ENCODE measurements at places on chromosomes 12 and 14.

DNA sequence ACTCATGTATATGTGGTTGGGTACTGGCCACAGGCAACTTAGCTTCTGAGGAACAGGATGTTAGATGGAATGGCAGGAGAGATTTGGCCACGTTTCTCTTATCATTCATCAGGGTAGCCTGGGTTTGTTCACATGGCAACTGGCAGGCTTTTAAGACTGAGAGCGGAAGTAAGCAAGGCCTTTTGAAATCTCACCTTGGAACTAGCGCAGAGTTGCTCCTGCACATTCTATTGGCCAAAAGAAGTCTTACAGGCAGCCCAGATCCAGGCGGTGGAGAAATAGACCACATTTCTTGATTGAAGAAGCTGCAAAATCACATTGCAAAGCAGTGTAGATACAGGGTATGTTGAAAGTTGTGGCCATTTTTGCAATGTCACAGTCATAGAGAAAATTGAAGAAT lies 3.7 kb downstream of the CLEC4A start:
- DNase-seq, result no peak

GRCh38 chr14:95206534-95206933 lies 49.2 kb upstream of the DICER1 start:
- no peak for DNase-seq

DNA sequence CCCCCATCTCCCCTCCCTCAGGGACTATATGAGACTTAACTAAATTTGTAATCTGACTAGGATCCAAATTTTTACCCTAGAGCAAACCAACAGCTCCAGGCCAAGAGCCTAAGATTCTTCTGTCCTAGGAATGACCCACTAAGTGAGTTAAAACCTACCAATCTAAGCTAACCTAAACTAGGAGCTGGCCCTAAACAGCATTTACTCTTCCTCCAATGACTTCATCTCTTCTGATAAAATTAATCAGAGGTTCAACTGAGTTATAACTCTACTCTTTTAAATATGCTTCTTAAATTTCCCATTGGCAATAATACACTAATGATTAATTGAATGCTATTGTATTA lies 39.9 kb upstream of the TMPO start:
- no peak for DNase-seq

DNA sequence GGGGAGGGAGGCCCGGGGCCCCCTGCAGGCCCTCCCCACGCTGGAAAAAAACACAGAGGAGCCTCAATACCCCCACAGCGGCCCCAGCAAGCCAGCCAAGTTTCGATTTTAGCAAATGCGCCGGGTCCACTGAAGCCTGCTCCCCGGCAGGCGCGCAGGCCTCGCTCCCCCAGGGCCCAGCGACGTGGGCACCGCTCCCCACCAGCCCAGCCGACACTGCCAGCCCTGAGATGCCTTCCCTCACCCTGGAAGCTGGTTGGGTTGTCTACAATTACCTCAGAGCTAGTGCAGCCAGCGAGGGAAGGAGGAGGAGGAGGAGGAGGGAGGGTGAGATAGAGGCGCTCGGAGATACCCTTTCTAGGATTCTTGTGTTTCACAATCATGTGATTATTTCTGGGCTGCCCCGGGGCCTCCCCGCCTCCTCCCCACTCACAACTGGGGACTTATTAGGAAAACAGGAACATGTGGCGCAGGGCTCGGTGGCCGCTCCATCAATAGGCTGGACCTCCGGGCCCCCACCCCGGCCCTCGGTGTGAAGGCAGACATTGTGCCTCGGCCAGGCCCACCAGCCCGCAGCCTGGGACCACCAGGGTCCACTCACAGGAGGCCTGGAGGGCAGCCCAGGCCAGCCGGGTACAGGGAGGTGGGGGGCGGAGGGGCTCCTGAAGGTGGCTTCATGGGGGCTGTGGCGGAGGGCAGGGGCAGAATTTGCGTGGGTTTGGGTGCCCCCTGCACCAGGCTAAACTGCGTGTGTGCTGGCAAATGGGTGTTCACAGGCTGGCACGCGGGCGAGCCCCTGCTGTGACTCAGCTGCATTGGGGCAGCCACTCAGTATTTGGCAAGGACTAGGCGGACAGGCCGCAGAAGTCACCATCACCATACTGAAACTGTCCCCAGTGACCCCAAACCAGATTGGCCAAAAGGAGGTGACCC lies 109.9 kb downstream of the NCOR2 start:
- DNase-seq, result no peak

GRCh38 chr12:51839310-51839947 lies 9.1 kb downstream of the FIGNL2 start:
- DNase-seq, result no peak

DNA sequence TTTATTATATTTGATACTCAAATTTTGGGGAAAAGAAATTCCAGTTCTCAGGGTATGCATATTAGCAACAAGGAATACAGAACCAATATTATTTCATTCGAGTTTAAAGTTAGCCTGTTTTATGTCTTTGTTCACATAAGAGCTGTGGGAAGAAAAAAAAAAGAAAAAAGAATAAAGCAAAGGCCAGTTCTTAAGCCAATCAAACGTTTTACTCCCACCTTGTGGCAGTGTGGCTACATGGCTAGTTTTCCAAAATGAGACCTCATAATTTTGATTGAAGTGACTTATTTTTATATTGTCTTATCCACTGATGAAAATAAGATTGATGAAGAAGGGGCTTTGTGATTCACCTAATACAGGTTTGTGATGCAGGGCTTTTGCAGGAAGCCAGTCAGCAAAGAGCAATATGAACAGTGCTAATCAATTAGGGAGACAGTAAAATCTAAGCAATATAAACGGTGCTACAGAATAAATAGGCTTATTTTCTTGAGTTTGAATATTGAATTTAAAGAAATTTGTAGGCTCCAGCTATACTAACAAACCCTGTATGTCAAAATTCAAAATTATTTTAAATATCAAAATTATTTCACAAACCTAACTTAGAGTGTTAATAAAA lies 624.1 kb upstream of the FOXG1 start:
- DNase-seq, result no peak

- no peak for DNase-seq
Measured at GRCh38 chr12:113879658-113880057, 86.5 kb downstream of the RBM19 start.

GRCh38 chr12:108989376-108989775 lies 31.5 kb downstream of the SVOP start:
- no peak for DNase-seq

- no peak for DNase-seq
Measured at GRCh38 chr12:1808798-1809480, 11.4 kb upstream of the LRTM2 start.

GRCh38 chr14:31075144-31075543 lies 49.0 kb upstream of the STRN3 start:
- DNase-seq, result no peak

- no peak for DNase-seq
Measured at GRCh38 chr12:104586351-104586919, 129.7 kb downstream of the CHST11 start.

GRCh38 chr12:49260571-49261363 lies 4.1 kb upstream of the TUBA1C start:
- no peak for DNase-seq

DNA sequence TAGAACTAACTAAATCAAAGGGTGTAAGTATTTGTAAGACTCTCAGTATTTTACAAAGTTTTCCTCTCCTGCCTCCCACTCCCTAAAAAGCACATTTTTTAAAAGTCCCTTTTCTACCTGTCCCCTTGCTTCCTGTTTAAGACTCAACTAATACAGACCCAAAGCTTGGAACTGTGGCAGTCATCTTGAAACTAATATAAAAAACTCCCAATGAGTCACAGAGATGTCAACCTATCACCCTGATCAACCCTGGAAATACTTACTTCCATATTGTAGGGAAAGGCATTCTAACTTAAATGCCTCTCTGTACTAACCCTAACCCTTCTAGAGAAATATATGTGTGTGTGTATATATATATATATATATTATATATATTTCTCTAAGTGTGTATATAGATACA lies 184.8 kb downstream of the SPTSSA start:
- DNase-seq, result no peak

- DNase-seq, result no peak
Measured at GRCh38 chr14:80565001-80565400, 353.7 kb upstream of the DIO2 start.

DNA sequence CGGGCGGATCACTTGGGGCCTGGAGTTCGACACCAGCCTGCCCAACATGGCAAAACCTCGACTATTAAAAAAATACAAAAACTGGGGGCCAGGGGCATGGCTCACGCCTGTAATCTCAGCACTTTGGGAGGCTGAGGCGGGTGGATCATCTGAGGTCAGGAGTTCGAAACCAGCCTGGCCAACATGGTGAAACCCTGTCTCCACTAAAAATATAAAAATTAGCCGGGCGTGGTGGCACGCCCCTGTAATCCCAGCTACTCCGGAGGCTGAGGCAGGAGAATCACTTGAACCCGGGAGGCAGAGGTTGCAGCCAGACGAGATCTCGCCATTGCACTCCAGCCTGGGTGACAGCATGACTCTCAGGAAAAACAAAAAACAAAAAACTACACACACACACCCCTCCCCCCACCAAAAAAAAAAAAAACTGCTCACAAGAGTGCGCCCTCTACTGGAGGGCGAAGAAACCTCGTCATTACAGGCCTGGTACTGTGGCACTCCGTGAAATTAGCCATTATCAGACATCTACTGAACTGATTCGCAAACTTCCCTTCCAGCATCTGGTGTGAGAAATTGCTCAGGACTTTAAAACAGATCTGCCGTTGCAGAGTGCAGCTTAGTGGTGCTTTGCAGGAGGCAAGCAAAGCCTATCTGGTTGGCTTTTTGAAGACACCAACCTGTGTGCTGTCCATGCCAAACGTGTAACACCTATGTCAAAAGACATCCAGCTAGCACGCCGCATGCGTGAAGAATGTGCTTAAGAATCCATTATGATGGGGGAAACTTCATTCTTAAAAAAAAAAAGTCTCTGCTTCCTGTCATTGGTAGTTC lies 7.7 kb downstream of the PPP1R3E start:
- DNase-seq, result peak; percentile 29

- DNase-seq, result peak; percentile 26
Measured at GRCh38 chr14:54488318-54488645, 498 bp downstream of the GMFB start.

GRCh38 chr14:26709019-26709418 lies 111.2 kb upstream of the NOVA1 start:
- no peak for DNase-seq

DNA sequence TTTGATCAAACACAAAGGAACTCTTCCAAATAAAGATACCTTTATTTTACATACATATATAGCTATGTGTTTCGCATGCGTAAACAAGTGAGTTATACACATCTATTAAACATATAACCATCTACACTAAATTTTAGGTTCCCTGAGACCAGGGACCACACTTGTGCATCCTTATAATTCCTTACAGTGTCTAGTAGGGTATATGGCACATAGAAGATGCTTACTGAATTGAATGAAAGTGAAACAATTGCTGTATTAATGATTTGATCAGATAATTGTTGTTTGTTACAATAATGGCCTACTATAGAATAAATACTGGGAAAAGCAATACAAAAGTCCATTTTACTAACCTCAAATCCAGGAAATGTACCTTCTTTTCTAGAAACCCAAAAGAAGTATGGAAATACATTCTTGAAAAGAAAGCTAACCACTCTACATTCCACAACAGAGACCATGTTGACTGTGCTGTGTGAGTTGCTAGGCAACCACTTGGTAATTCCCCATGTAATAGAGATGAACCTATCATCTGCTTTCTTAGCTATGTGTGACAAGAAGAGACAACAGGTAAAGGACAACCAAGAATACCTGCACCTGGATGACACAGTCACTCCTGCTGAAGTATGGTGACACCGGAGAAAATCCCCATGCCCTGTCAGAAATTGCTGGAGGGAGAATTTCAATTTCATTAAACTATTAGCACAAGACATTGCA lies 11.9 kb upstream of the CIPC start:
- no peak for DNase-seq

- DNase-seq, result no peak
Measured at GRCh38 chr12:56143217-56143616, 9.2 kb upstream of the MYL6B start.
